ENCODE measurements at places on chromosomes 7 and 10. TPM values are rescaled to one million over a fixed set of nuclear protein-coding genes. Genes with fewer than 3 reads are reported as not detected.

DNA sequence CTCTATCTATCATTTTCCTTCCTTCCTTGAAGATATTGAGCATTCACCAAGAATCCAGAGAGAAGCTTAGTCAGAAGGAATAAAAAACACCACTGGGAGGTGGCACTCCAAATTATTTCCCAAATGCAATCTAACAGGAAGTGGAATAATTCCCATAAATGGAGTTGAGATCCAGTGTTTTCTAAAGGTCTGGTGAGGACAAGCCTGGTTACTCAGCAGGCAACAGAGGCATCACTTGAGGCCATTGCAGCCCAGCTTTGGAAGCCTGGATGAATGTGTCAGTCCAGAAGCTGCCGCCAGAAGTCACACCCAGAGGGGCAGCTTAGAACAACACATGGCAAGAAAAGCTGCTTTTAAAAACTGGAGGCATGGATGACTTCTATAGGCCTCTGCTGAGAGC is 288.9 kb upstream of the KLF6 start:
- no peak for DNase-seq

DNA sequence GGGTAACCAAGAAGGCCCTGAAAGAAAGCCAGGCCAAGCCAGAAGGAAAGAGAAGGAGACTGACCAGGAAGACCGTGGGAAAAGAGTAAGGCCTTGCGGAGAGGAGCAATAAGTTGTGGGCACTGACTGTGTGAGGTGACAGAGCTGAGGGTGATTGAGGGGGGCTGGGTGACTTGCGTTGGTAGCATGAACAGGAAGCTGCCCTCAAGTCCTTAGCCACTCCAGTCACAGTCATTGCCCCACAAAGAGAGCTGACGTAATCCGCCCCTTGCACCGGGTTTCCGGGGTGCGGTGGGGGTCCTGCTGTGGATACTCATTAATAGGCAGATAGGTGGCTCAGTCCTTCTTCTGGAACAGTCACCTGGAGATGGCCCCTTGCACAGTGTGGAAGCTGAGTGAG is 16.1 kb upstream of the DMBT1 start:
- no peak for DNase-seq

DNA sequence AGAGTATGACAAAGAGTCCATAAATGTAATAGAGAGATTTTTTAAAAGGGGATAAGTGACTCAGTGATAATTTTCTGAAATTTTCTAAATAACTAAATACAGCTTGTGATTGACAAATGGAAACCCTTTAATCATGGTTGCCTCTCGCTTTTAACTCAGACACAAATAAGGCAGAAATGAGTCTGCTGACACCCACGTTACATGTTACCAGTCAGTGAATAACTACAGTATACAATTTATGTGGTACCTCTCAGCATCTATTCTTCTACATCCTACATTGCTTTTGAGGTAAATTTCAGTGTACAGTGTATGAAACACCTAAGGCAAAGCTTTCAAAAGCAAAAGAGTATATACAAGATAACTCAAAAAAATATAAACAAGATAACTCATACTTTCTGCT is 4.2 kb downstream of the NSUN6 start:
- DNase-seq: no peak

GRCh38 chr7:38831259-38831996 is 77.6 kb downstream of the VPS41 start:
- DNase-seq: no peak

DNA sequence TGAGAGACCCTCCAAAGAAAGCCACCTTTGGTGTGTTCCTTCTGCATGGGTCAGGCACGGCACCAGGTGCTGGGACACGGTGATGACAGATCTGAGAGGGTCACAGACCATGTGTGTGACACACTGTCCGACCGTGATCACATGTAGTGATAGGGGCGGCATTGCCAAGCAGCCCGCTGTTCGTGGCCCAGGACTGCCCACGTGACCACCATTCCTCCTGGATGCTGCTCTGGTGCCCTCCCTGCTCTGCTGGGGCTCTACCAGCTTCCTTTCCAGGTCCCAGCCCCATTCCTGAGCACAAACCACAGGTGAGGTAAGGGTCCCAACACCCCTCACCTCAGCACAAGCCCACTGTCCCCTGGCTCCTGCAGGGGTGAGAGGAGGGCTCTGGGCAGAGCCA is 10.1 kb upstream of the SLC18A3 start:
- no peak for DNase-seq

- no peak for DNase-seq
These were observed 50.7 kb downstream of the CHST3 start for GRCh38 chr10:72014785-72015480.

GRCh38 chr10:47279276-47279675 is 20.7 kb upstream of the GDF10 start:
- no peak for DNase-seq

GRCh38 chr7:150399421-150400007 is 20.4 kb downstream of the ZNF775 start:
- no peak for DNase-seq

DNA sequence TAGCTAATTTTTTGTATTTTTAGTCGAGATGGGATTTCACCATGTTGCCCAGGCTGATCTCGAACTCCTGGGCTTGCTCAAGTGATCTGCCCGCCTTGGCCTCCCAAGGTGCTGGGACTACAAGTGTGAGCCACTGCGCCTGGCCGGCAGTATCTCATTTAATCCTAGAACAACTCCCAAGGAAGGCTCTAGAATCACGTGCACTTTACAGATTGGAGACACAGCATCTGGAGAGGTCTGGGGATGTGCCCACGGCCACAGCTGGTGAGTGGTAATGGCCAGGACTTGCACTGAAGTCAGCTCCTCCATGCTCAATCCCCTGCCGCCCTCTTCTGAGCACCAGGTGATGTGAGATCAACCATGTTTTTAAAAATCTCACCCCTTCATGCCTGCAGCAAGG is 43.1 kb downstream of the CARD11 start:
- no peak for DNase-seq

- DNase-seq: no peak
These were observed 165.8 kb downstream of the CACNB2 start for GRCh38 chr10:18306031-18306430.

DNA sequence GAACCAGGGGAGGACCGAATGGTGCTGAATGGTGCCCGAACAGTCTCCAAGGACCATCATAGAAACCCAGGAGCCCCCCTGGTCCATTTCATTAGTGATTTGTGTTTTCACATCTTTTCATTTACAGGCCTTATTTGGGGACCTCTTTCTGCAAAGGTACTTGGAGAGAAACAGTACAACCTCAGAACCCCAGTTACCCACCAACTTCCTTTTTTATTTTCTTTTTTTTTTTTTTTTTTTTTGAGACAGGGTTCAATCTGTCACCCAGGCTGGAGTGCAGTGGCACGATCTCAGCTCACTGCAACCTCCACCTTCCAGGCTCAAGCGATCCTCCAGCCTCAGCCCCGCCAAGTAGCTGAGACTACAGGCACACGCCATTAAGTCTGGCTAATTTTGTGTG is 13.0 kb upstream of the ELN start:
- no peak for DNase-seq

DNA sequence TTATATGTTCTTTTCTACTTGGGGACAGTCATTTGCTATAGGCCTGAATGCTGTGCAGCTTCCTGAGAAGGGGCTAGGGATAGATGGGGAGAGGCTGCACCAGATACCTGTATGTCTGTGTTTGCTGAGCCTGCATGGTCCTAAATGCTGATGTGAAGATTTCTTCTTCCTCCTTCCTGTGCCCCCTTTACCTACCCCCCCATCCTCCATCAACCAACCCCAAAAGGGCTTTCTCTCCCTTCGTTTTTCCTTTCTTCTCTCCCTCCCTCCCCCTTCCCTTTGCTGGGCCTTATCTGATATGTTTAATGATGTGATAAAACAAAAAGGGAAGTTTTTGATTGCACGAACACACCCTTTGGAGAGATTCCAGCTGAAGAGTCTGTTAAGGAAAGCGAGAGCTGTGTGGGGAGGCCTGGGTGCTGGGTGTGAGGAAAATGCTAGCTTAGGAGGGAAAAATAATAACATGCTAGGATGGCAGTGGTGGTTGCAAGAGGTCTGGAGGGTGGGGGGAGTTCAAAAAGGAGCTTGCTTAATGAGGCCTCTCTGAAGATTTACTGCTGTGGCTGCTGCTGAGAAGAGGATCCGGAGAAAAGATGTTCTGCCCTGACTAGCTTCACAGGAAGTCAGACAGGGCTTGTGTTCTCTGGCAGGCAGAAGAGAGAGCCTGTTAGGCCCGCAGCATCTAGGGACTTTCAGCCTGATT is 101.8 kb downstream of the SAMD9 start:
- DNase-seq: no peak

GRCh38 chr7:45579391-45579801 is 5.2 kb downstream of the ADCY1 start:
- no peak for DNase-seq

DNA sequence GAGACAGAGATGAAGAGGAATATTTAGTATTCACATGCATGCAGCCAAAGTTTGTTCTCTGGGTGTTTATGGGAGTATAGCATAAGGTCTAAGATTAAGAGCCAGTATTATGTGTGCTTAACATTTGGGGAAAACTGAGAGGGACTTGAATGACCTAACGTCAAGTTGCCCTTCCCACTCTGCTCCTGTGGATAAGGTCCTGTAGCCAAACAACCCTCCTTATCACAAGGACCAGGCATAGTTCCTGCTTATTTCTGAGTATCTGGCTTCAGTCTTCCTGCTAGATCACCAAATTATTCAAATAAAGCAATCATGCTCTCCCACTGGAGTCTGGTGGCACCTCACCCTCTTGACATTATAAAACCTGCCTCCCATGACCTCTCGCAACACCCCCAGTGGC is 137.9 kb upstream of the SEMA3E start:
- DNase-seq: no peak

- no peak for DNase-seq
These were observed 27.9 kb upstream of the HPS1 start for GRCh38 chr10:98474628-98475027.

GRCh38 chr10:74766501-74766900 is 59.9 kb upstream of the KAT6B start:
- DNase-seq: no peak

DNA sequence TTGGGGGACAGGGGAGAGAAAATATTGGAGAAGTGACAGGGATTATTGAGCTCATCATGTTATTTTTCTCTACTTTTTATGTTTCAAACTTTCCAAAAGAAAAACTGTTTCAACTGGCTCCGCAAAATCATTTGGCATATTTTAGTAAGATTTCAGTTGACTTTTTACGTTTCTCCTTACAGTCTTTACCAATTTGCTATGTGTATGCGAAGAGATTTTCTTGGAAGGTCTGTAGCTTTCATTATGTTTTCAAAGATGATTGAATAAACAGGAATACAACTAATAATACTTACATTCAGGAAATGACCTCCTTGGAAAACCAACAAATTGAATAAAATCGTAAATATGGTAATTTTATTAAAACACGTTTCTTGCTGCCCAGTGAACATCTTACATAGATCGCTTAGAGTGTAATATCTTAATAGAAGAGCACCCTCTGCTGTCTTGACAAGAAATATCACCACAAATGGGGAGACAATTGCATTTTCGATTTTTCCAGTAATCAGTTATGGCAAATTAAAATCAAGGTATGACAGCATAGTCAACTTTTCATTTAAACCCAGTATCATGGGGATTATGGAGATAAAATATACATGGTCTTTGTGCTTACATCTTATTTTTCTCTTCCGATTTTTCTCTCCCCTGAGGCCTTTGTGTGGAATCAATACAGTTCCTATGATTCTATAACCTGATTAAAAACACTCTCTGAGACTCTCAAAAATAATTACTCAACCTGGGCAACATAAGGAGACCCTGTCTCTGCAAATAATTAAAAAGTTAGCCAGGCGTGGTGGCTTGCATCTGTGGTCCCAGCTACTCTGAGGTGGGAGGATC is 43.1 kb downstream of the MBL2 start:
- no peak for DNase-seq

- no peak for DNase-seq
These were observed 132.6 kb downstream of the CAMK1D start for GRCh38 chr10:12481924-12482323.

DNA sequence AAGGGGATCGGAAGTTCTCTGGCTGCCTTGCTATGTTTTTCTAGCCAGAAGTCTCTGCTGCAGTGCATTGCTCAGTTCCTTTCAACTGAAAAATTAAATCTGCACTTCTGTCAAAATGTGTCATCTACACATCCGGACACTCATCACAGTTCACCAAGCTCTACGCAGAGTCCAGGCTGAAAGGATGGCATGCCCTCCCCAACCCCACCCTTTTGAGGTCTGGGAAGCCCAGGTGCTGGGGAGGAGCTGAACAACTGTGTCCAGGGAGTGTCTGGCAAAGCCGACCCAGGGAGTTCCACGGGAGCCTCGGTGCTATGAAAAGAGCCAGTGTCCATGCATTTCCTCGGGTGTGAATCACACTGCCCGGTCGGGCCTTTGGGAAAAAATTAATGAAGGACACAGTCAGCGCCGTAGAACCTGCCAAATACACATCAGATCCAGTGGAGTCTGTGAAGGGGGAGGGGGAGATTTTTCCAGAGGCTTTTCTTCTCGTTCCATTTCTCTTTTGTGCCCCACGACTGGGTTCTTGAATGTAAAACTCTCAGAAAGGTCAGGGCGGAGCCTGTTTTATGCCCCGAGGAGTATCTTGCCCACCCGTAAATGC is 757 bp upstream of the PALS2 start:
- no peak for DNase-seq

DNA sequence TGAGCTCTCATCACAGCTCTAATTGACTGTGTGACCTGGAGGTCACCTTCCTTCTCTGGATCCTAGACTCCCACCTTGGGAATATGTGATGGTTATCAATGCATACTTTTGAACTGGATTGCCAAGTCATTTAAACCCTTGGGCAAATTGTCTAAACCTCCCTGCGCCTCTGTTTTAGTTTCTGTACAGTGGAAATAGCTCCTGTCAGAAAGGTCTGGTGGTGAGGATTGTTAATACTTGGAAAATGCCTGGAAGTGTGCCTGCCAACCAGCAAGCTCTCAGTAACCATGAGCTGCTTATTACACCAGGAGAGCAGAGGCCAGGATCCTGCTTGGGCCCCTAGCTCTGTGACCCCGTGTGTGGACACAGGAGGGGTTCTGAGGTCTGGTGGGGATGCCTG is 108.7 kb upstream of the PPIF start:
- no peak for DNase-seq

DNA sequence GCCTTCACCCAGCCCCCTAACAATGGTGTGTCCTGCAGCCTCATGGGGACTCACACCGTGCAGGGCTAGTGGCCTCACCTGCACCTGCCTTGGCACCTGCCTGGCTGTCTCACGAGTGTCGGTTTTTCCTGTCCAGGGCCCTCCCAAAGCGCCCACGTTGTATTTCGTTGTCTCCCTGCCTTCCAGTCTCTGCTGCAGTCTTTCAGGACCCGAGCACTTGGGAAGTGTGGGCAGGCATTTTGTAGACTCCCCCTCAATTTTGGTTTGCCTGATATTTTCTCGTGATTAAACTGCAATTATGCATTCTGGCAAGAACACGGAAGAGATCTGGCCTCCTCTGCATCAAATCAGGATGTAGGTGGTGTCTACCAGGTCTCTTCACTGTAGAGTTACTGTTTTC is 17.9 kb downstream of the BNIP3 start:
- DNase-seq: no peak

The HEPACAM2 gene
- total RNA-seq: not detected

The FBXO24 gene
- 0.70 TPM for total RNA-seq

The LIPM gene
- not detected for total RNA-seq

The GIMAP4 gene
- 127 TPM for total RNA-seq

The WAC gene
- 157 TPM for total RNA-seq

The PAX4 gene
- total RNA-seq: not detected

The MKI67 gene
- total RNA-seq: 1.5 TPM

Measured in T-cell (primary cell).